ELR (cell line): ENCODE measurements at places on chromosomes 12 and 14.

DNA sequence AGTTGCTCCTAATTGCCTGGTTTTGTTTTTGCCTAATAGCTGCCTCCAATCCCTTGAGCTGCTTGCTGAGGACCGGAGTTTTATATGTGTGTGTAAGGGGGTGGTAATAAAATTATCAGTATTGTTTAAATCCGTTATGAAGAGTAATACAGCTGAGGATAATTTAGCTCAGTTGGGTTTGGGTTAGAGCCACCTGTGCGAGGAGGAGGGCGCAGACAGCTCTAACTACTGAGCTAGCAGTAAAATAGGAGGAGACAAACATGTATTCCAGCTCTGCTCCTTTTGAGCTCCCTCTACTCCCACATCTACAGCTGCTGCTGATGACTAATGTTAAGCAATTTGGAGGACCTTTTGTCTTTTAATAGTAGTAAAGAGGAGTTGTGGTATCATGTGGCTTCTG is 61.5 kb downstream of the SPATS2 start:
- DNase-seq, result peak; percentile 73

GRCh38 chr14:34180434-34180833 is 229.6 kb upstream of the EGLN3 start:
- DNase-seq, result no peak

DNA sequence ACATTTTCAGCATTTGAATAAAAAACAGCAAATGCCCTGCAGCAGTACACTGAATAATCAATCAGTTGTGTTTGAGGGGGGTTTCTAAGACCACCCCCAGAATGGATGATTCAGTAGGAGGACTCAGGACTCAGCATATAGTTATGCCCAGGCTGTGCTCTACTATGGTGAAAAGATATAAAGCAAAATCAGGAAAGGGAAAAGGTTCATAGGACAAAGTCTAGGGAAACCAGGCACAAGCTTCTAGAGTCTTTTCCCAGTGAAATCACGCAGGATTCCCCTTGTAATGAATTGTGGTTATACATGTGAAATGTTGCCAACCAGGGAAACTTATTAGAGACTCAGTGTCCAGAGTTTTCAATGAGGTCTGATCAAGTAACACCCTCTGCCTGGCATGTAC is 25.0 kb upstream of the SLC17A8 start:
- DNase-seq, result no peak

DNA sequence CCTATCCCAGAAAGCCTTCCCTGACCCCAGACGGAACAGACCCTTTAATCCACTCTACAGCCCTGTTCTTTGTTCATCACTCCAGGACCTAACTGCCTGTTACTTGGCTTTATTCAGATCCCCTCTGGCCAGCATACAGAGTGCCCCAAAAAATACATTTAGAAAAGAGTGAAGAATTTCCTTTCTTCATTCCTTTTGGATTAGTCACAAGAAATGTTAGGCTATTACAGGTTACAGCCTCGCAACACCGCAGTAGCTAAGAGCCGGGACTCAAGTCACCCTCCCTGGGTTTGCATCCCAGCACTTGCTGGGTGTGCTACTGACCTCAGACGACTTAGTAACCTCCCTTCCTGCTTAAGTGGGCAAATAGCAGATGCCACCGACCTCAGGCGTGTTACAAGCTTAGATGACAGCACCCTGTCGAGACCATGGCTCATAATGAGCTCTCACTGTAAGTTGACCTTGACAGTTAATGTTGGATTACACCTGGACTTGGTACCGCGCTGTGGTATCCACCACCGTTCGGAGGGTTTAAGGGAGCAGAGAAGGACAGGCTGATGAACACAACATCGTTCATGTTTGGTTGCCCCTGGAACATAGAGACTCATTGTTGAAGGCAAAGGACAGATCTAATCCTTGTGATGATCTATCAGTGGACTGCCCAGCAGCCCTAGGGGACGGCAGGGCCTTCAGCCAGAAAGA is 12.9 kb downstream of the GLRX5 start:
- peak; percentile 87 for DNase-seq
